ENCODE measurements at places on chromosomes 2 and 18.

- no peak for DNase-seq
Observed at GRCh38 chr2:190169221-190170072, 106.9 kb upstream of the MSTN start.

GRCh38 chr2:237122214-237122666 lies 36.6 kb downstream of the COPS8 start:
- no peak for DNase-seq

DNA sequence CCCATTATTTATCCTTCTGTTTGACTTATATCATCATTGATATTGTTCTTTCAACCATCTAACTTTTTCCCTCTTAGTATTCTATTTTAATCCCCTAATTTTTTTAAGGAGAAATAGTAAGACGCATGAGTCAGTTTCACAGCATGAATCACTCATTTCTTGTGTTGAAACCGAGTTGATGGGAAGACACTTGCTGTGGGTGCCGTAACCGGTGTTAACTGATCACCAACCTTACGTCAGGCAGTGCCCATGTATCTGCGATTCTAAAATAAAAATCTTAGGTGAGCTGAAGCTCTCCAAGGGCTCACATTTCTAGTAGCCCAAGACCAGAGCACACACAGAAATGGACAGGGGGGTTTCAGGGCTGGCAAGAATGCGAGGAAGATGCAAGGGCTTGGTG lies 348.1 kb downstream of the GALR1 start:
- DNase-seq: no peak

GRCh38 chr2:70716131-70716743 lies 51.8 kb downstream of the ADD2 start:
- DNase-seq: no peak

DNA sequence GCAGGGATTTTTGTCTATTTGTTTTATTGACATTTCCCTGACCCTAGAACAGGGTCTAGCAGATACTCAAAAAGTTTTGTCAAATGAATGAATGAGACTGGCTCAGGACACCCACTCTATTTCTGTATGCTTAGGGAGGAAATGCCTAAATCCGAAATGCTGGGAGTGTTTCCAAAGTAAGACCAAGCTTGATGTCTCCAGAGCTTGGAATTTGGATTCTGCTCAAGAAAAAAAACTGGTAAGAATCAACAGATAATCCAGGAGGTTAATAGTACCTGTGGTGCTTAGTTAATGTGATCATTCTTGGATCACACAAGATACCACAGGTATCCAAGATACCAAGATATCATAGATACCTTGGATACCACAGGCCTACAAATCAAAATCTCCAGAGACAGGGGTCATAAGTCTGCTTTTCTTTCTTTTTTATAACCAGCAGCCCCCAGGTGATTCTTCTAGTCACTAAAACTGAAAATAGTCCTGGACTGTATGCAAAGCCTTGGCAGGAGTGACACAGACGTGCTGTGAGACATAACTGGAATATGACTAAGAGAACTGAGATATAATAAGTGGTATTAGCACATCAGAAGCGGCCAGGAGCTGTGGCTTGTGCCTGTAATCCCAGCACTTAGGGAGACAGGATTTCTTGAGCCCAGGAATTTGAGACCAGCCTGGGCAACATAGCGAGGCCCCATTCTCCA lies 39.9 kb upstream of the SP3 start:
- peak; percentile 28 for DNase-seq

DNA sequence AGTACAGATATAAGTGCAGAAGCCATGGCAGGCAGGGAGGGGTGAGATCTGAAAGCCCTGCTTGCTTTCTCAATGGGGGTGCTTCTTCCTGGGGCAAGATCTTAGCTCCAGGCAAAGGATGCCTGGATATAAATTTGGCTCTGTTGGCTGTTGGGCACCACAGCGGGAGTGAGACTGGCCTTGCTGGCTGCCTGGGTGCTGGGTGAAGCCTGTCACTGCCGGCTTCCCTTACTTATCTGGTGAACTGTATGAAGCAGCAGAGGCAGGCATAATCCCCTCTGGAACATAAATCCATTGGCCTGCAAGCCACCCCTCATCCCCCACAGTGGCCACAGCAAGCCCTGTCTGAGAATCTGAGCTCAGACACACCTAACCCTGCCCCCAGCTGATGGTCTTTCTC lies 27.4 kb upstream of the SP140L start:
- DNase-seq: no peak

DNA sequence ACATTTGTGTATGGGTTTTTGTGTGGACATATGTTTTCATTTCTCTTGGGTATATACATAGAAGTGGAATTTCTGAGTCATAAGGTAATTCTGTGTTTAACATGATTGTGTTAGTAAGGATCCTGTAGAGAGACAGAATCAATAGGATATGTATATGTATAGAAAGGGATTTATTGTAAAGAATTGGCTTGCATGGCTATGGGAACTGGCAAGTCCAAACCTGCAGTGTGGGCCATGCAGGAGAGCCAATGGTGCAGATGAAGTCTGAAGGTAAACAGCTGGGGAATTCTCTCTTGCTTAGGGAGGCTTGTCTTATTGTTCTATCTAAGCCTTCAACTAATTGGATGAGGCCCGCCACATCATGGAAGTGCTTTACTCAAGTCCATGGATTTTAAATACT lies 39.2 kb upstream of the IL1R2 start:
- DNase-seq: no peak

DNA sequence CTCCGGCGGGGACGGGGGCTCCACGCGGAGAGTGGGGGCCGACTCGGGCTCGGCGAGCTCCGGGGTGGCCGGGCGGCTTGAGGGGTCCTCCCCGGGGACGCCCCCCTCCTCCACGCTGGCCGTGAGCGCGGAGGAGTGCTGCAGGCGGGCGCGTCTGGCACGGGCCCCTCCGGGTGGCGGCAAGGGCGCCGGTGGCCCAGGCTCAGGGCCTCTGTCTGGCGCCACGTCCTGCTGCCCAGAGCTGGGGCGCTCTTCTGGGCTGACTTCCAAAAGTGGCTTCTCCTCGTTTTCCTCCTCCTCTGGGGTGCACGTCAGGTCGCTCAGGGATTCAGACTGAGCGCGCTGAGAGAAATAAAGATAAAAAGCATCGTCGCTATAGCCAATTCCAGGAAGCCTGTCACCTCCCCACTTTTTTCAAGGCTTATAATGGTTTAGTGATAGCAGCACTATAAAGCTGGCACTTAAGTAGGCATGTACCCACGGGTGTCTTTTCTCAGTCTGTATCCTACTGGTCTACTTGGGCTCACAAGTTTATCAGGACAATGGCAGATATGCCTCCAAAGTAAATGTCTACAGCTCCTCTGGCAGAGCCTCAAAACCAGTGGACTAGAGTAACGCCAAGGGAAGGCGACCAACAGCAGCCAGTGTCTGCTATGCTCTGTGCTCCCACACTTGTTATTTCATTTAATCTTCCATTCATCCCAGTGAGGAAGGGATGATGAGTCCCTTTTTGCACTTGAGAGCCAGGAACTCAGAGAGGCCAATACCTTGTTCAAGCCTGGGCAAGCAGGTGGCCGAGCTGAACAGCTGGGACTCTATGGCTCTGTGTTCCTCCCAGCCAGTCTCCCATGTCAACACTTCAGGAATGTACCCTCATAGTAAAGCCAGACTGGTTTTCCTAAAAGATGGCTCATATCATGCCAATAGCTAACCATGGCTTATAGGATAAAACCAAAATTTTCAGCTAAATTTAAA lies 92.6 kb upstream of the MGAT4A start:
- DNase-seq: no peak

- no peak for DNase-seq
Observed at GRCh38 chr2:37564356-37564755, 107.1 kb downstream of the CDC42EP3 start.

GRCh38 chr2:2328848-2329247 lies 2.2 kb downstream of the MYT1L start:
- no peak for DNase-seq

GRCh38 chr2:41922177-41922576 lies 125.6 kb upstream of the PKDCC start:
- no peak for DNase-seq

DNA sequence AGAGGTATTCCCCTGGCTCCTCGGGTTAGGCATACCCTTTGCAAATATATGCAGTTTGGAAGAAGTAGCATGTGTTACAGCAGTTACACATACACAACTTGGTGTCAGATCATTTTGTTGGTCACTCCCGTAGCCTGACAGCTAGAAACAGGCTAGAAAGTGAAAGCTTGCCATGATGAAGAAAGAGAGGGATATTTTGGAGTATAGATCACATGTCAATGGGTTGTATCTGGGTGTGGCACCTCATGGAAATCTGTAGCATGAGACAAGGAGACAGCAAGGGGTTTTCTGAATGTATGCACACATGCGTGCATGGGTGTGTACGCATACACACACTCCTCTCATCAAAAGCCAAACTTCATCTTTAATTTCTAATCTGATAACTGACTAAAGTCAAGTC lies 1914.5 kb upstream of the PIK3C3 start:
- DNase-seq: no peak

GRCh38 chr2:235605312-235606003 lies 111.6 kb downstream of the AGAP1 start:
- DNase-seq: peak; percentile 76

GRCh38 chr2:190649798-190650390 lies 1.0 kb downstream of the NAB1 start:
- no peak for DNase-seq

- DNase-seq: no peak
Observed at GRCh38 chr18:52437161-52437560, 97.2 kb downstream of the DCC start.

- no peak for DNase-seq
Observed at GRCh38 chr2:96903815-96904214, 33.9 kb upstream of the SEMA4C start.

DNA sequence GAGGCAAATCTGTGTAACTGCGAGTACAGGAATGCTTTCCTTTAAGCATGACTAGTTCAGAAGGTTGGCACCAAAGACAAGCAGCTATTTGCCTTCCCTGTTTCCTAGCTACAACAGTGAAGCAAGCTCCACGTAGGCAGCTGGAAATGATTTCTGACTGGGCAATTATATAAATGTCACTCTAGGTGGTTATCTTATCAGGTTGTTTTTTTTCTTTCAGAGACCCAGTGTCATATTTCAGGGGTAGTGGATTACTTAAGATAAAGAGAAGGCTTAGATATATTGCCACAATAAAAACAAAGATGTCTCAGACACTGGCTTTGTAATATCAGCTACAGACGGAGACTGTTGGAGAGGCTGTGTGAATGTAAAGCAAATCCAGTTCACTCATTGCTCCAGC lies 748.9 kb upstream of the NXPH2 start:
- DNase-seq: no peak

- no peak for DNase-seq
Observed at GRCh38 chr2:190467575-190468083, 59.5 kb downstream of the MFSD6 start.

DNA sequence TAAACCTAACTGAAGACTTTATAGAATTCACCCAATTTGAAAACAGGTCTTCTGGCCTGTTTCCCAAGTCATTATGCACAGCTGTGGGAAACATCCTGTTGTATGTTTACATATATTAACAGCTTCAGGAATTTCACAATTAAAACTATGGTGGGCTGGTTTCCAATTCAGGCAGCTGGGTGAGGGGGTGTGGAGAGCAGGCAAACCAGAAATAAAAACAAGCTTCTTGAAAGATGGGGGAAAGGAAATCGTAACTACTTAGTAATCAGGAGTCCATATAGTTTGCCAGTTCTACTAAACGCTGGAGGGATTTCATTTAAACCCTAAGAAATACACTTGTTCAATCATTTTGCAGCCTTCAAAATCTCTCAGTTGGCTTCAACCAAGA lies 22.8 kb downstream of the ATP8B1 start:
- no peak for DNase-seq

- no peak for DNase-seq
Observed at GRCh38 chr18:13165636-13166423, 52.7 kb upstream of the LDLRAD4 start.

GRCh38 chr2:131093696-131094462 lies 619 bp upstream of the FAM168B start:
- DNase-seq: peak; percentile 45

- DNase-seq: no peak
Observed at GRCh38 chr18:75864816-75865215, 437.3 kb upstream of the SMIM21 start.

GRCh38 chr2:238457927-238458324 lies 31.2 kb downstream of the ASB1 start:
- no peak for DNase-seq

- no peak for DNase-seq
Observed at GRCh38 chr18:23922939-23923338, 91.6 kb upstream of the TTC39C start.

DNA sequence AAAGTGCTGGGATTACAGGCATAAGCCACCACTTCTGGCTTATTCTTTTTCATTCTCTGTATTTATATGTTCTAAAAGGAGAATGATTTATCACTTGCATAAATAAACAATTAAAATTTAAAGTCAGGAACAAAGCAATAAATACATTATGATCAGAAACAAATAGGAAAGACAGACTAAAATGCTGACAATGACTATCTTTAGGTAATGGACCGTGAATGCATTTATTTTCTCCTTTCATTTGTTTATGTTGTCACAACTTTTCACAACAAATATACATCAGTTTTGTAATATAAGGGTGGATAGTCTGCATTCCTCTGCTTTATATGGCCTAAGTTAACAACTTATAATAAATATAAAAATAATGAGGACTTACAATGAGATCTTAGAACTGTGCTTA lies 199.2 kb upstream of the EPHA4 start:
- DNase-seq: no peak

DNA sequence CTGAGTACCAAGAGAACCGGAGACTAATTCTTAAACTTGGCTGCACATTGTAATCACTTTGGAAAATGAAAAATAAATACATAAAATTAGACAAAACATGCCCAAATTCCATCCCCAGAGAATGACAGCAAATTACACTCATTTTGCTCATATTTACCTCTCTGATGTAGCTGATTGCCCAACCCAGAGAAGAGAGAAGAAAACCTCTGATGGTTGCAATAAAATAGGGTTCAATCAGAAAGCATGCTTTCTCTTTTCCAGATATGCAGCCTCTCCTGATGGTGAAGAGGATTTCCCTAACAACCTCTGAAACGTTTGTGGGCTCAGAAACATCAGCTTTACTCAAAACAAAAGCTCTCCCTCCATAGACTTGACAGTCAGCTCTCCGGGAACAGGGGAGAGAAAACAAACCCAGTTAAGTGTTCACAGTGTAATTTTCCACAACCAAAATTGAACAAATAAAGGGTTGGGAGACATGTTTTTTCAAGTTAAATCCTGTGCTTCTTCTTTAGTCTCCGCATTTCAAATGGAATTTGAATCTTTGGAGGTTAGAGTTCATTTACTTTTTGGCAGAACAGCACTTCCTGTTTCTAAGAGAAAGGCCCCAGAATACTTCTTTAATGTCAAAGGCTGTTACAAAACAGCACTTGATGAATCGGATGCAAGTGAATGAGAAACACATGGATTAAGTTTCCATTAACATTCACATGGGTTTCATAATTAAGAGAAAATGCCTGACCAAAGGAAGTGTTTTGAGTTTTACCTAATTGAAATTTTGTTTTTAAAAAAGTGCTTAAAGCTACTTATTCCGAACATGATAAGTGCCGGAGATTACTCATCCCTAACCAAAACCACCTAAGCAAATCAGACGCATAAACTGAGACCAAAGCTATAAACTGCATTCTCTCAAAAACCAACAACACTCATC lies 570.1 kb upstream of the SYT4 start:
- no peak for DNase-seq

All from amniotic stem cell (primary cell).